ENCODE measurements at places on chromosomes 3 and 15. TPM values are rescaled to one million over a fixed set of nuclear protein-coding genes. Genes with fewer than 3 reads are reported as not detected.

DNA sequence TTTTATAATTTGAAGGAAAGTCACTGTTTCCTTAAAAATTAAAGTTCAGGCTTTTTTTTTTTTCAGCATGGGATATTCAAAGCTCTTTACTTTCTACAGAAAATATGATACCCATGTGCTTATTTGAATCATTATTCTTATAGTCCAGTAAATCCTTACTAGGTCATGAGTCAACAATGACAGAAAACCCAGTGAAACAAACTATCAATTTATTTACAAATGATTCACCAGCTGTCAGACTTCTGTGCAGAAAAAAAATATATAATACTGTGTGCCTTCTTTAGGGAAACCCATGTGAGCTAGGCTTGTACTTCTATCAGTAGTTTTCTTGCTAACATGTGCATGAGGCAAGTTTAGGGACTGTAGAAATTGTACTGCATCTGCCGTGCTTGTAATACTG lies 1.2 kb downstream of the ACP3 start:
- H3K27ac ChIP-seq: peak overlapping the region; percentile 65
- peaks cover 19% of the 10 kb centered on the region for H3K4me1 ChIP-seq
- H3K4me3 ChIP-seq: peak overlapping the region; percentile 36
- DNase-seq: no peak
- no peaks in the 10 kb centered on the region for H3K27me3 ChIP-seq

- no peaks in the 10 kb centered on the region for H3K36me3 ChIP-seq
- DNase-seq: peak; percentile 15
- peak overlapping the region; percentile 63 for H3K4me3 ChIP-seq
- peaks cover 71% of the 10 kb centered on the region for H3K27me3 ChIP-seq
- H3K4me1 ChIP-seq: peaks cover 32% of the 10 kb centered on the region
- no peak overlapping the region for H3K27ac ChIP-seq
Measured at GRCh38 chr3:55480911-55481743, 6.0 kb downstream of the WNT5A start.

DNA sequence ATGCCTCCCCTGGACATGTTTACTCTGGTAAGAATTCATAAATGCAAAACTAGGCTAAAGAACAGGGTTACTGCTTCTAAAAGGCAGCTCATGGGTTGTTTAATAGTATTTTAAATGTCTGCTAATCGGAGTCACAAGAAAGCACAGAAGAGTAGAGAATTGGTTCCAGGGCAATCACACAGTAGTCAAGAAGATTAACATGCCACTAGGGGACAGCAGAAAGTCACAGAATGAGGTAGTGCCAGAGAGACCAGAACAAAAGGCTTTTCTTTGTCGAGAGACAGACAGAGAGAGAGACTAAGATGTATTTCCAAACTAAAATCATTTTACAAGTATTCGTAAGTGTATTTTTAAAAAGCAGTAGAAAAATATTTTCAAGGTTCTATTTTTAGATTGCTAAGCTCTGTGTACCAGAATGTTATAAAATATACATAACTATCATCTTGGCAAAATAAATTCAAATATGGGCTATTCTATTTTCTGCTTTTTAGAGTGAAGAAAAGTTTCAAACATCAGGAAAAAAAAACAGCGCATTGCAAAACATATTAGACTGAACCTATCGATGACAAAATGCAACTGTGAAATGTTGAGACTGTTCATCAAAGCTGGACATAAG lies 78.3 kb upstream of the CDIN1 start:
- H3K27ac ChIP-seq: peak overlapping the region; percentile 12
- no peak overlapping the region for H3K4me3 ChIP-seq
- H3K27me3 ChIP-seq: no peaks in the 10 kb centered on the region
- H3K4me1 ChIP-seq: peaks cover 22% of the 10 kb centered on the region

- H3K4me3 ChIP-seq: no peak overlapping the region
- H3K4me1 ChIP-seq: no peaks in the 10 kb centered on the region
- DNase-seq: no peak
- no peak overlapping the region for H3K27ac ChIP-seq
- H3K27me3 ChIP-seq: no peaks in the 10 kb centered on the region
Measured at GRCh38 chr3:70231266-70231701, 81.2 kb downstream of the MDFIC2 start.

DNA sequence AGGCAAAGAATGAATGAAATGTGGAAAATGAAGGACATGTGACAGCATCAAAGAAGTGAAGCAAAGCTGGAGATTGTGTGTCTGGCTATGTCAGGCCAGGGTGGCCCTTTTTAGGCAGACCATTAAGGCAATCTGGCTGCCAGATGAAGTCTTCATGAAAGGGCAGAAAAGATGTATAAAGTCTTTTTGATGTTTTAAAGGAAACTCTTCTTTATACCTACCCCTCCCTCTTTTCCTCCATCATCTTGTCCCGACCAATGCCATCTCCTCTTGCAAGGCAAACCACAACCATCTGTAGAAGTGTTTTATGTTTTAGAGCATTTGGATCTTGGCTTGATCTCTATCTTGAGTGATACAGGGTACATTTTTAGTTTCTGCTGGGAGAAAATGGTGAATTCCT lies 259.2 kb downstream of the LSAMP start:
- no peaks in the 10 kb centered on the region for H3K4me1 ChIP-seq
- no peaks in the 10 kb centered on the region for H3K27me3 ChIP-seq
- no peaks in the 10 kb centered on the region for H3K36me3 ChIP-seq
- no peak overlapping the region for H3K27ac ChIP-seq
- no peak overlapping the region for H3K4me3 ChIP-seq

DNA sequence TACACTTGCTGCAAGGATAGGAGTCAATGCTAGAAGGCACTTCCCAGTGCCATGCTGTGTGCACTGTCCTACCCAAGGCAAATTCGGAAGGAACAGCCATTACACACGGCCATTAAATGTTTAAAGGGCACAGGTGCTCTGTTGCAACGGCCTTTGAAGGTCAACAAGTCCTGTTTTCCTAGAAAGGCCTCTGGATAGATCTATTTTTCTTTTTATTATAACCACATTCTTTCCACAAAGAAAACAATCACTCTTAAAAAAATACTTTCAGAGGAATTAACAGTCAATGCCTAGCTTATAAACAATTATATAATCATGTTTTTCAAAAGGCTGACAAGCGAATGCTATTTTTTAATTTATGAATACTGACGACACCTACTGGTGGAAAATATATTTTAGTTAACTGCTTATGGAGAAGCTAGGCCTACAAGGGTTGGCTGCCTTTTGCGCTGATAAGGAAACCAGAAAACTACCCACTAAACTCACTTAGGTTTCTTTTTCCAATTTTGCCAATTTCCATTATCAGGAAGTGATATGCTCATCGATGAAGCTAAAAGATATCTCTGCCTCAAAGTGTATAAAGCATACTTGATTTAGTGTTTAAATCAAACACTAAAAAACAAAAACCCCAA lies 2.4 kb downstream of the ARHGEF3 start:
- peak overlapping the region; percentile 84 for H3K27ac ChIP-seq
- H3K27me3 ChIP-seq: no peaks in the 10 kb centered on the region
- DNase-seq: no peak
- peaks cover 78% of the 10 kb centered on the region for H3K4me1 ChIP-seq
- H3K36me3 ChIP-seq: no peaks in the 10 kb centered on the region

DNA sequence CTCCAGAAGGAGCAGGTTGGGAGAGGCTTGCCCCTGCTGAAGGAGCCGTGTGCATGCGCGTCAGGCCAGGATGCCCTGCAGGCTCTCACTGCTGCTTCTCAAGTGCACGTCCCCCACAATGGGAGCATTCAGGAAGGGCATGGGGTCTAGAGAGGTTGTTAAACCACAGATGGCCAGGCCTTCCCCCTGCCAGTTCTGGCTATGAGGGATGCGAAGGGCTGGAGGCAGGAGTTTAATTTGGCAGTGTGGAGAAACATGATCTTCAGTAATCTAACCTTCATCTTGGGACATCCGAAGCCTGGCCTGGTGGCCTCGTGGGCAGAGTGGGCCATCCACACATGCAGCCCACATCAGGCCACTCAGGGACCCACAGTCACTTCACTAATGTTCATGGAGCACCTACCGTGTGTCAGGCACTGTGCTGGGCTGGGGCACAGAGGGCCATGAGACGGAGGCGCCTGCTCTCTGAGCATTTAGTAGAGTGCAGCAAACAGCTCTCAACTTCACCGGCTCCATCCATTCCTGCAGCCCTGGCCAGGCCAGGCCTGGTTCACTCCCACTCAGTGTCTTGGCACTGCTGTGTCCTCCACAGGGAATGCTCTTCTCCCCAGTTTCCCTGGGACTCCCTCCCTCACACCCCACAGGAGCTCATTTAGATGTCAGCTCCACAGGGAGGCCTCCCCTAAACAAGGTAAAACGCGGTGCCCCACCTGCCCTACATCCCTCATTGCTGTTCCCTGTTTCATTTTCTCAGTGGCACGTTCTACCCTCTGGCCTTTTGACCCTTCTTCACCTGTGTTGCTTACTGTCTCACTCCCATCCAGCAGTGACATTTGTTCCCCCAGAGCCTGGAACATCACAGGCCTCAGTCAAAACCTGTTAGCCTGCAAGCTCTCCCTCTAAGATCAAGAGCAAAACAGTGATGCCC lies 4.0 kb downstream of the CFAP100 start:
- H3K36me3 ChIP-seq: no peaks in the 10 kb centered on the region
- H3K4me1 ChIP-seq: peaks cover 9% of the 10 kb centered on the region
- peaks cover 32% of the 10 kb centered on the region for H3K27me3 ChIP-seq
- DNase-seq: no peak
- no peak overlapping the region for H3K4me3 ChIP-seq

The IQCF5 gene
- total RNA-seq: not detected

DNA sequence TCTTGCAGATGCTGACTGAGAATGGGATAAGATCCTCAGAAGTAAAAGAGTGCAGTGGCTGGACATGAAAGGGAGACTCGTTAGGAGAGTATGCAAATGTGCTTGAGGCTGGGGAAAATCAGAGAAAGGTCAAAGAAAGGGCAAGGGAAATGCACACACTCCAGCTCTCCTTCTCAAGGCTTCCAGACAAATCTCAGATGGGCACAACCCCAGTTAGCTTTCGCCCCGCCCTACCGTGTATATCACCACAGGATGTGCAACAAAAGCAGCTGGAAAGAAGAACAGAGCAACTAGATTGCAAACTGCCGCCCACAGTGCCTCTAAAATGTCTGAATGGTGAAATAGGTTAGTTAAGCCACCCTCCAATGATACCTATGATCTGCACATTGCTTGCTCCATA lies 63.9 kb downstream of the CERS3 start:
- DNase-seq: no peak
- H3K4me3 ChIP-seq: no peak overlapping the region
- H3K27ac ChIP-seq: no peak overlapping the region

- H3K4me1 ChIP-seq: peaks cover 21% of the 10 kb centered on the region
- no peaks in the 10 kb centered on the region for H3K27me3 ChIP-seq
- H3K27ac ChIP-seq: no peak overlapping the region
- no peak for DNase-seq
Measured at GRCh38 chr3:106007512-106007911, 138.7 kb upstream of the CBLB start.

The CISH gene
- total RNA-seq: 16.6 TPM

The PLA2G4E gene
- total RNA-seq: not detected

The CHRNA5 gene
- total RNA-seq: 2.2 TPM

DNA sequence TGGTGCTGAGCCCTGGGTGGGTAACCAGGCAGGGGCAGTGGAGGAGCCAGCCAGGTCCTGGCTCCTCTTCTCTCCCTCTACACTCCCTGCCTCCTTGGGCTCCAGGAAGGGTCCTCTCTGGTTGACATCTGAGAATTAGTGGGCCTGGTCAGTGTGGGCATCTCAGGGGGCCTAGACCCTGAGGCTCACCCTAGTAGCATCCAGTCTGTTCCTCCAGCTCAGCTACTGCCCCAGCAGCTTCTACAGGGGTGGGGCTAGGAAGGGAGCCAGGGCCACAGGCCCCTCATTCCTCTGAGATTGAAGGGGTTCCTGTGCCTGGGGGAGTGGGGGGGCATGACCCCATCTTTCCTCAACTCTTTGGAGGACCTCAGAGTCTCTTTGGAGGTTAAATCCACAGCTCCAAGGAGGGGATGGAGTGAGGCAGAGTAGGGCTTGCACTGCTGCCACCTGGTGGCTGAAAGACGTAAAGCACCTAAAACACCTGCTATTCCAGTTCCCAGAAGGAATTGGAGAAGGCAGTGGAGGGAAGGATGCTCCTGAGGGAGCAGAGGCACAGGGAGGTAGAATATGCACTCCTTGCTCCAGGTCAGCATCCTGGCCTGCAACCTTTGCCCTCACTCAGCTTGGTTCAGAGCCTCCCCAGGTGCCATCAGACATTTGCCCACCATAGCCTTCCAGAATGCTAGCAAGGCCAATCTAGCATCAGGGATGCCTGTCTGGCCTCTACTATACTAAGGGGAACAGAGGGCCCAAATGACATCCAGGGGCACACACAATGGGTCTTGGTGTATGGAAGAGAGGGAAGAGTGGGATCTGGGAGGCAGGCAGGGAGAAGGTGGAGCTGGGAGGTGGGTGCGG lies 25.1 kb downstream of the C3orf18 start:
- H3K27me3 ChIP-seq: peaks cover 13% of the 10 kb centered on the region
- H3K27ac ChIP-seq: no peak overlapping the region
- H3K4me3 ChIP-seq: no peak overlapping the region
- peak; percentile 57 for DNase-seq

The EHHADH gene
- 20.1 TPM for total RNA-seq

- no peak for DNase-seq
- H3K36me3 ChIP-seq: no peaks in the 10 kb centered on the region
- H3K4me3 ChIP-seq: no peak overlapping the region
- no peaks in the 10 kb centered on the region for H3K4me1 ChIP-seq
Measured at GRCh38 chr3:94225148-94225865, 162.4 kb downstream of the NSUN3 start.

DNA sequence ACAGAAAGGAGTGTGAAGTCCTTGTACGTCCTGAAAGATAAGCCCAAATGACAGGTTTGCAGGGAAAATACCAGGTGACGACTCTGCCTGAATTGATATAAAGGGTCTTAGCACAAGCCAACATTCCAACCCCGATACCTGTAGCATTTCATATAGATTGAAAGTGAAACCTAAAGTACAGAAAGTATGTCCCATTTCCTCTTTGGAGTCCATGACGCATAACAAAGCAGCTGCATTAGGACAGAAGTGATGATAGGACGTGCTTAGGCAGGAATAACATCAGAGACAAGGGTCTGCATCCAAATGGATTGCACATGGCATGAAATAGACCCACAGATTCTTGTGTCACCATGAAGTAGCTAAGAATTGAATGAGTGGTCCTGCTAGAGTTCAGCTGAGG lies 187.0 kb upstream of the ROBO1 start:
- H3K36me3 ChIP-seq: no peaks in the 10 kb centered on the region
- DNase-seq: no peak

GRCh38 chr15:70060993-70061305 lies 36.8 kb downstream of the TLE3 start:
- DNase-seq: no peak
- peaks cover 38% of the 10 kb centered on the region for H3K4me1 ChIP-seq
- no peaks in the 10 kb centered on the region for H3K27me3 ChIP-seq
- H3K27ac ChIP-seq: no peak overlapping the region

GRCh38 chr15:63238171-63238570 lies 39.2 kb upstream of the APH1B start:
- no peaks in the 10 kb centered on the region for H3K36me3 ChIP-seq
- H3K4me1 ChIP-seq: peaks cover 55% of the 10 kb centered on the region
- peak overlapping the region; percentile 42 for H3K27ac ChIP-seq
- no peak overlapping the region for H3K4me3 ChIP-seq

The MESP2 gene
- 0.27 TPM for total RNA-seq
